ENCODE measurements at places on chromosomes 7 and 10.

GRCh38 chr10:97479939-97480338 is 18.3 kb downstream of the MMS19 start:
- DNase-seq, result no peak

DNA sequence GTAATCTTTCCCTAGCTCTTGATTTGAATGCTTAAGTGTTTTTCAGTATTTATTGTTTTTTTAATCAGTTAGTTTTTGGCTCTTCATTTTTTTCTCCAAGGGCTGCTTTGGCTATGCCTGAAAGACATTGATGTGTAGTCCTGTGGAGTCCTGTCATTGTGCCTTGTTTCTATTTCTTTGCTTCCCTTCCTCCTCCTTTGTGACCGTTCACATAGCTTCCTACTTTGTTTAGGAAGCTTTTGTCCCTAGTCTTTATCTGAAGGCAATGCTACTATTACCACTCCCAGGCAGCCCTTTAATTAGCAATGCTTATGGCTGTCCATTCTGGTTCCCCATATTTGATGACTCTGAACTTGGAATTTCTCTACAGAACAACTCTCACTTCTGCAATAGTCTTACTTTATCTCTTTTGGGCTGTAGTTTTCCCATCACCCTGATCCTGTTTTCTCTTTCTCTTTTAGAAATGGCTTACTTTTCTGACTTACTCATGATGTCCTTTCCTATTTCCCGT is 39.9 kb downstream of the ADCYAP1R1 start:
- no peak for DNase-seq

GRCh38 chr10:5587151-5588079 is 62.7 kb downstream of the CALML3 start:
- no peak for DNase-seq

GRCh38 chr10:24984906-24985305 is 31.1 kb downstream of the ENKUR start:
- DNase-seq, result no peak

DNA sequence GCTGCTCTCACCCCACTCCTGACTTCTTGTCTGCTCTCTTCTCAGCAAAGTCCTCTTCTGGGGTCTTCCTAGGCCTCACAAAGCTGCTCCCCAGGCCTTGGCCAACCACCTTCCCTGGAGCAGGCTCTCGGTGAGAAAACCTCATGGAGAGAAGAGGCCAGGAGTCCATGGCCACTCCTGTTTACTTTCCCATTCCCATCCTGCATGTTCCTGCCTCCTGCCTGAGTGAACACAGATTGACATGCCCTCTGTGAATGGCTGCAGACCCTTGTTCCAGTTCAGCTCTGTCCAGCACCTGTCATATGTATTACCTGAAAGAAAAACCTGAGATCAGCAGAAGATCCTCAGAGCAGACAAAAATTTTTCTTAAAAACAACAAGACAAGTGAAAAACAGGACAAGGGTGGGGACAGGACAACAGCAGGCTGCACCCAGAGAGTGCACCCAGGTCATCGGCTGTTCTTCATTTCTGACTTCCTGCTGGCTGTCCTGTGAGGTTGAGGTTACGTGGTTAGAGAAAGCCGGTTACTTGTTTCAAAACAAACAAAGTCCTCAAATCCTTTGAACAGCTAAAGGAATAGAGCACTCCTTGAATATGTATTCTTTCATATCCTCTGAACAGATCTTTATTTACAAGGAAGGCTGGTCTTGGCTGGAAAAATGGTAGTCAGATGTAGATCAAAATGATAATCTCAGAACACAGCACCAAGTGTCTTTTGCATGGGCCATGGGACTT is 34.0 kb upstream of the DLD start:
- no peak for DNase-seq

- no peak for DNase-seq
These were observed 24.4 kb downstream of the SKIDA1 start for GRCh38 chr10:21501091-21501490.

GRCh38 chr7:69678494-69679187 is 80.4 kb downstream of the AUTS2 start:
- no peak for DNase-seq

DNA sequence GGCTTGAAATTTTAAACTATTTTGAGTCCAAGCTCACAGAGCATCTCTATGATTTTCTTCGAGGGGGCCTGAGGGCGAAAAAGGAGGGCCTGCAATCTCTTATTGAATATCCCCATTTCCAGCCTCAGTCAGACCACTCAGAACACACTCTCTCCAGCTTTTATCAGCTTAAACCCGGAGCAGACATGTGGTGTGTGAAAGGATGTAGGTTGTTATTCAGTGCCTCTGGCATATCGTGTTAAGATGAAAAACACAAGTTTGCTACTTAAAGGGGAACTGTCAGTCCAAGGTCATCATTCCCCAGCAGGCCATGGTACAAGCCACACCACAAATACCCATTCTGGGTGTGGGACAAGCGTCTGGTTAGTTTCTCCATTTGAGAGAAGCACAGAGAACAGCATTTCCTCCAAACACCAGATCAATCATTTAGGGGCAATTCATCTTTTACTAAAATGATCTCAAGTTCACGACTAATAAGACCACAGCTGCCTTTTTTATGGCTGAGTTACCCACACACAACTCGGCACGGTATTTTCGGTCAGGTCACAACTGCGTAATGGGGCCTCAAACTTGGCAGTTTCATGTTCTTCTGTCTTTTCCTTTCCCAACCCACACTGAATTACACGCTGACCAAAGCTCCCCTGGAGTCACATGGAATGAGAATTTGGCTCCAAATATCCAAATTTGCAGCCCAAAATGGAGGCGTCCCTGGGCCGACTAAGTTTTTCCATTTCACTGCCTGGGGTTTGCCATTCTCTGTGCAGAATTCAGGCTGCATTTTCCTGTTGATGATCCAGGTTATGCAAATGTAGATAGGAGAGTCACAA is 188.4 kb downstream of the SEM1 start:
- DNase-seq, result no peak

DNA sequence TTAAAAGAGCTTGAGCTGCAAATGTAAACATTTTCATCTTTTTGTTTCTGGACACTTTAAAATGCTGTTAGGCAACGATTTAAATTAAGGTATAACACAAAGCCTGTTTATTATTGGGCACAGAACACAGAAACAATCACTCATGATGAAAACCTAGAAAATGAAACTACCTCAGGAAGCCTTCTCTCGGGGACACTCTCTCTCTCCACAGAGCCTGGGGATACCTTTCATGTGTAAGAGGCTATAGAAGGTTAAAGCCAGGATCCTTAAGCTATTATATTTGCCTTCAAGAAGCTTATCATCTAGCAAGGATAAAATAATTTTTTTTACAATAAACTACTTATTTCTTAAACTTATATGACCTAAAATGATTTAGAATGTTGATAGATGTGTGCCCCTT is 194.1 kb downstream of the SKAP2 start:
- no peak for DNase-seq

DNA sequence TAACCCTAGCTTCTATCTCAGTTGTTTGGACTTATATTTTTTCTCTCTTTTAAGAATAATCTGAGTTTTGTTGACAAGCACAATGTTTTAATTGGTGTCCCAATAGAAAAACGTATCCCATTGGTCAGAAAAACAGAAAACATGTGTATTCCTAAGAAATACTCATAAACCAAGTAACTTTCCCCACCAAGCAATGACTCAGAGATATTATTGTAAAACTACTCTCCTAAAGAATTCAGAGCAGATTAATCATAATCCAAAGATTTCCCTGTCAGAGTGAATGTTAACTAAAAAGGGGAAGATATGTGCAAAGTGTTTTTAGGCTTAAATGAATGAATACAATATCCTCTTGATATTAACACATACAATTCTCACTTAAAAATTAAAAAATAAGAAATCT is 29.4 kb upstream of the MBL2 start:
- no peak for DNase-seq
